ENCODE measurements at places on chromosomes 3 and 15.

- DNase-seq, result no peak
These were observed 632.7 kb downstream of the NTRK3 start for GRCh38 chr15:87623832-87624231.

DNA sequence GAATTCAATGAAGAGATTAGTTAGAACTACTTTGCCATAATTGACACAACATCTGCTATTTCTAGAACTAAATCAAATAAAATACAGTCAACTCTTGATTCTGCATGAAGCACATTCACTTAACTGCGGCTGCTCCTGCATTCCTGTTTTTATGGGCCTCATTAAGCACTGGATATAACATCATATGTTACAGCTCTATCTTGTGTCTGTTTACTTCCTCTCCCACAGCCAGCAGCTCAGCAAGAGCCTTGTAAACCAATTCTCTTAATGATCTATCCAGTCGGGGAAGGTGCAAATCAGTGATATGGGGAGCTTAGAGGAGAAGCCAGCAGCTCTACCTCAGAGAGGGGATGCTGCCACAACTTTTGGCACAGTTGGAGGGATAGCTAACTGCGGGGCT, 329.2 kb downstream of the ARRDC4 start:
- DNase-seq, result no peak

- DNase-seq, result peak; percentile 53
These were observed 41.6 kb downstream of the KLHL18 start for GRCh38 chr3:47324278-47324865.

DNA sequence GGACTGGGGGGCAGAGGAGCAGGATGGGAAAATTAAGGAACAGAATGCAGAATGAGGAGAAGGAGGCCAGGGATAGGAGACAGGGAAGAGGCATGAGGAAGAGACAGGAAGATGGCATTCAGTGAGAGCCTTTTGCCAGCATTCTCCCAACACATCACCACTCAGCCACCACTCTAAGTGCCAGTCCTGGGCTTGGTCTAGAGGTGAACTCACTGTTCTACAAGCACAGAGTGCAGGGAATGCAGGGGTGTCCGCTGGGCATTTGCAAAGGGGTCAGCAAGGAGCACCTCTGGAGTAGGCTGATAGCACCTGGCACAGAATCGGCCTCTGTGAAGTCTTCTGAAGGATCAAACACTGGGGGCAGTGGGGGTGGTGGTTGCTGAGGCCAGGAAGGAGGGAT, 14.6 kb upstream of the IGDCC3 start:
- no peak for DNase-seq
